ENCODE measurements at places on chromosomes 3 and 15.
A peak's percentile ranks its signal among the peaks of the same experiment; 100 is the strongest.

GRCh38 chr3:195411836-195412235 is 31.0 kb downstream of the ACAP2 start:
- DNase-seq, result no peak

GRCh38 chr3:55718074-55718473 is 231.0 kb upstream of the WNT5A start:
- DNase-seq, result no peak

GRCh38 chr3:169399068-169399467 is 264.4 kb downstream of the MECOM start:
- no peak for DNase-seq

DNA sequence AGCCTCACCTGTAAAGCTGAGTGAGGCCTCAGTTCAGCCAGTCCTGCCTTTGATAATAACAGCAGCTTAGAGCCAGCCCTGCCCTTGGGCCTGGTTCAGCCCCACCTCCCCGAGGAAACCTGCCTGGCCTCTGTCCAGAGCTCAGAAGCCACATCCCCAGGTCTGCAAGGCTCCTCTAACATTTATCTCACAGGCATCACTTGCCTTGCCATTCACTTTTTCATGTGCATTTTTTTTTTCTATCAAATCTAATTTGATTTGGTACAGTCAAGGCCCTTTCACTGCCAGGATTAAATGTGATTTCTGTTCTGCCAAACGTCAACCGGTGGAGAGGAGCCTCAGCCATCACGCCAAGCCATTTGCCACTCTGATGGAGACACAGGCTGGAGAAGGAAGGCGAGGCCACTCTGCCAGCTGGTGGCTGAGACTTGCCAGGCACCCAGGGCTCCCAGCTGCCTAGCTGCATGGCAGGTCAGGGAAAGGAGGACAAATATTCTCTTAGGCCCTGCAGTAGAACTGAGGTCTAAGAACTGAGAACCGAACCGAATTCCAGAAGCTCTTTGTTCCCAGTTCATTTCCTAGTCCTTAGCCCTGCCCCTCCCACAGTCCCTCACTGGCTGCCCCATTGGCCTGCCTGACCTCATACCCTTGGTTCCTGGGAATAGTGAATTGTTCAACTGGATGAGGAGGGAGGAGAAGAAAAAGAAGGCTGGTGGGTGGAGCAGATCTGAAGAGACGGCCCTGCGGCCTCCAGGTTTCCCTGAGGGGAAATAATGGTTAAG is 76.4 kb downstream of the SPSB4 start:
- no peak for DNase-seq

DNA sequence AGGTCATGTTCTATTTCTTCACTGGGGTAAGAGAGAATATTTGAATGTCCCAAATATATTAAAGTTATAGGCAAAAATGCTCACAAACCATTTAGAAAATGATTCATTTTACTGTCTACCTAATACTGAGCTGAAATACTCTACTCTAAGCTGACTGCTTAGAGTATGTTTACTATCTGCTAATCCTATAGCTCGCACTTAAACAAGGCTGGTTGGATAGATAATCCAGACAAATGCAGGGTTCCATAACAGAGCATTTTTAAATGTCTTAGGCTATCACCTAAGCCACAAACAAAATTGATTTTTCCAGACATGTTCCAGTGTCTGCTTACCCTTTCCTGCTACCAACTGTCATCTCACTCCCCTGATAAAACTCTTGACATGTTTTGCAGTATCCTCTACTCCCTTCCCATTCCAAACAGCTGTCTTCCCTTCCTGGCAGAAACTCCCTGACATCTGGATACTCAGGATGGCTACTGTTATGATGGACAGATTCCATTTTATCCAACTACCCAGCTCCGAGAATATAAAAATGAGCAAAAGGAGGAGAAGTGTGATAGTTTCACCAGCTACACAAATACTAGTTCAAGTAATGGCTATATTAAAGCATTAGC is 1034.7 kb downstream of the FHIT start:
- DNase-seq, result no peak

DNA sequence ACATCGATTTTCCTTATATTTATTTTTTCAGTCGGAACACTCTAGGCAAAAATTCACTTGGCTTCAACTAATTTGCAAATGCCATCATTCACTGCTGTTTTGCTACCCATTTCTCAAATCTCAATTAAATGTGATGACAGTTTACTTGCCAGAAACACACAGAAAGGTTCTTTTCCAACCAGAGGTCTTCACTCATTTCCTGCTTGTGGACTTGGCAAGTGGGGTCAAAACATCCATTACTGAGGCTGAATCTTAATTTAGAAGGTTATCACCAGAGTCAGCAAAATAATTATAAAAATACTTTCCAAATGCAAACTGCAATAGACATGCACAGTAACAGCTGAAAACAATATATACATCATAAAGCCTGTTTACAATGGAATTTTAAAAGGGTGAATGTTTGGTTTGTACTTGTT is 625.4 kb upstream of the TBL1XR1 start:
- no peak for DNase-seq

GRCh38 chr3:58463181-58463941 is 28.5 kb upstream of the KCTD6 start:
- DNase-seq, result peak; percentile 69

DNA sequence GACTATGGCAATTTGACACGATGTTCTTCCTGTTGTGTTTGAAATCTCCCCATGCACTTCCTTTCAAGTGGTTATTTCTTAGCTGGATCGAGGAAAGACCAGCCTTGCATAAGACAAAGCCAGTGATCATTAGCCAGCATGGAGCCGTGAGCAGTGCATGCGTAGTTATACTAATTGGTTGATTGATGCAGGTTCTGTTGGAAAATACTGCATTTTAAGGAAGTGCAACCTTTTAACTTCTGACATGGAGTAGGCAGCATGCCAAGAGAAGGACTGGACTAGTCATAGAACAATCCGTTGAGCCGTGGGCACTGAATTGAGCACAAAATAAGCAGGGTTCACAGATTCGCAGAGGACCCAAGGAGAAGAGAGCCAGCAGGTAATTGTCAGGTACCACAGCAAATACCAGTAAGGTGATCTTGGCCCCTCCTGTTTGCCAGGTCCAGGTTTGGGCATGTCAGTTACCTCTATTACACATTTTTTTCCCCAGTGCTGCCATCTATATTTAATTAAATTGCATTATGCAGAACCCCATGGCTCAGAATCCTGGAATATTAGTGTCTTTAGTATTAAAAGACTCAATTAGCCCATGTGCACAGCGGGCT is 29.0 kb upstream of the BCL6 start:
- no peak for DNase-seq

DNA sequence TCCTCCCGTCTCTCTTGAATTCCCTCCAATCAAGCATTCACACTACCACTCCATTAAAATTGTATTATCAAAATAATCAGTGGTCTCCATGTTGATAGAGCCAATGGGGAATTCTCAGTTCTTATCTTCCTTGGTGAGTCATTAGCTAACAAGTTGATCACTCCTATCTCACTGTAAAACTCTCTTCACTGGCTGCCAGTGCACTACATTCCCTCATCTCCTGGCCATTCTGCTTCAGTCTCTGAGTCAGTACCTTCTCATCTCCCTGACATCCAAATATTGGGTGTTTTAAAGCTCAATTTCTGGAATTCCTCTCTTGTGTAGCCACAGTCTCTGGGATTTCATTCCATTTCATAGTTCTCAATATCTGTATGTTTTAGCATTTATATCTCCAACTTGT is 175.2 kb downstream of the ALDH1A2 start:
- DNase-seq, result no peak

DNA sequence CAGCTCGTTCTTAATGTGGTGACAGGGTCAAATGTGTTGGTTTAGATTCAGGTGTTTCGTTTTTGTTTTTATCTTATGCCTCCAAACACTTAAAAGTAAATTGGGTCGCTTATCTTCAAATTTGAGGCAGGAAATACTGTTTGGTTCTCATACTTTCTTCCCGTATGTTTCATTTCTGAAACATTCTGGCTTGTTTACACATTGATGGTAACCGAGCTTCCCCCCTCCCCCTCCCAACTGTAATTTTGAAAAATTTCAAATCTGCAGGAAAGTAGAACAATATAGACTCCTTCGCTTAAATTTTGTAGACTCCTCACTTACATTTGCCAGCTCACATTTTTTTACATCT is 64.9 kb downstream of the CMTM8 start:
- no peak for DNase-seq

- DNase-seq, result no peak
Measured at GRCh38 chr3:123778991-123779622, 105.0 kb downstream of the MYLK start.

GRCh38 chr3:4982773-4983738 is 3.8 kb downstream of the BHLHE40 start:
- no peak for DNase-seq

DNA sequence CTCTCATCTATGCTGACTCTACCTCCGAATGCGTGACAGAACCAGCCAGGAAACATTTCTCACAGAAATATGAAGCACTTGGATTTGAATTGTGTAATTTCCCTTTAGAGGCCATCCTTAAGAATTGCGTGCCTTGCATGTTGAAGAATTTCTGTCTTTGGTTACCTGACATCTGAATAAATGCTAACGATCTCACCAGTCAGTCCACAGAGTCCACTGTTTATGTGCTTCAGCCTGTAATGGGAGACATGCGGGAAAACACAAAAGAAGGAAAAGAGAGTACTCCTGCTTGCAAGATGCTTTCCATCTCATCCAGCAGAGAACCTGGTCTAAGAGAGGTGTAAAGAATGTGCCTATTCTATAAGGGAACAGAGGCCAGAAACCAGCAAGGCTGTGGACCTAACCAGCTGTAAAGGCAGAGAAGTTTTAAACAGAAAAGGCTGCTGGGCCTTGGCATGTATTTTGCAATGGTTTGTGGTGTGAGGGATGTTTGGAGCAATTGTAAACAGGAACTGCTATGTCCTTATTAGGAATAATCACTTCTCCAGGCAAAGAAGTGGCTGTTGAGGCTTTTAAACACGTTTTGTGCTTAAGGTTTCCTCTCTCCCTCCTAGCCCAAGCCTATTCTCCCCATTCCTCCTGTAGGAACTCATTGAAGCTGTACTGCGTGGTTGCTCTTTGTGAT is 36.4 kb upstream of the BOC start:
- DNase-seq, result no peak

DNA sequence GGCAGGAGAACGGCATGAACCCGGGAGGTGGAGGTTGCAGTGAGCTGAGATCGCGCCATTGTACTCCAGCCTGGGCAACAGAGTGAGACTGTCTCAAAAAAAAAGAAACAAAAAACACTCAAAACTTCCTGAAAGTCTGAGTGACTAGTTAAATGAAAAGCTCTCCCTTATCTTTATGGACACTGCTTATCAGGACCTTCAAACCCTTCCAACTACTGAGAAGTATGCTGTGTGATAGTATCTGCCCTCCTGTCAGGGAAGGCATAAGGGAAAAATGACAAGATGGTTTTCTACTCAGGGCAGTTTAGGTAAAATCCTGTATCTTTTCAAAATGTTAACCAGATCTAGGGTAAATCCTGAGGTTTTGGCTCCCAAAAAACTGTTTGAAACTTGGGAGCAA is 21.8 kb downstream of the EMC7 start:
- no peak for DNase-seq
